ENCODE measurements at places on chromosomes 4 and X.

GRCh38 chr4:106183551-106183950, 132.5 kb downstream of the TBCK start:
- no peak for DNase-seq

GRCh38 chr4:763191-763810, 57.7 kb downstream of the PCGF3 start:
- no peak for DNase-seq

GRCh38 chr4:113869743-113870375, 108.3 kb upstream of the CAMK2D start:
- DNase-seq = no peak

- DNase-seq = no peak
Measured at GRCh38 chr4:171857302-171858012, 44.3 kb downstream of the GALNTL6 start.

DNA sequence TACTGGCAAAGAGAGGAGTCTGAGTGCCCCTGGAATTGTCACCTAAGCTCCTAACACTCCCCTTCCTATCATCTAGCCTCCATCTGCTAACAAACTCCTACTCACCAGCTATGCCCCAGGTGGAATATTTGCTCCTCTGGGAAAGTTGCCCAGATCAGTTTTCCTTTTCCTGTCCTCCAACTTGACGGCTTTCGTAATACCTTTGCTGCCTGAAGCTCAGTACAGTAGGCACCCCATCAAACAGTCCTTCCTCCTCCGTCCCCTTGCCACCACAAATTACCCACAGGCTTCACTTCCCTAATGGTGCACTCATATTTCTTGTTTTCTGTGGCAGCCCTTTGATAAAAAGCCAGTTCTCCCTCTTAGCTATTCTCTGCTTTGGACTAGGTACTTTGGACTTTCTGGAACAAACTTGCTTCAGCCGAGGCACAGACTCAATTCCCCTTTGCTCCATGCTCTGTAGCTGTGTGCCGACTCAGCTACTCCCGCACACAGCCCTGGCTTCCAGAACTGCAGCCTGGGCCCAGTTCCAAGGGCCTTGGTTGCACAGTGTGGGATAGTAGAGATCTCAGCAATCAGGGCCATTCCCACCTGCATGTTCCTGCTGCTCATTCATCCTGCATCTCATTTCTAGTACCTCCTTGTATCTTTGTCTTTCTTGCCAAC, 605.1 kb downstream of the BCOR start:
- DNase-seq = no peak

GRCh38 chr4:184664445-184665210, 15.1 kb downstream of the PRIMPOL start:
- DNase-seq = no peak

DNA sequence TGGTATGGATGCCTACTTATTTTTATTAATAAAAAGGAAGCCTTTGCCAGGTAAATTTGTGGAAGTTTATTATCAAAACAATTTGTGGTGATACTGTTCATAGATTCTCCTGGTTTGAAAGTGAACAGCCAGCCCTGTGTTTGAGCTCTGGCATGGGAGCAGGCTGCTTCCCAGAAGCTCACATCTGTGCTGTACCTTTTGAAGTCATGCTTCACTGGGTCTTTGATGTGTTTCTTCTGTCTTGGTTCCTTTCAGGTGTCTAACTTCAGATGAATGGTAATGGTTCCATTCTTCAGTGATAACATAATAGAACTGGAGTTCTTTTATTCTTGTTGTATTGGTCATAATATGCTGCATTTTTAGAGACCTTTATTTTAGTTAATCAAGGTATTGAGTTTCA, 85.5 kb downstream of the BMPR1B start:
- DNase-seq = no peak

DNA sequence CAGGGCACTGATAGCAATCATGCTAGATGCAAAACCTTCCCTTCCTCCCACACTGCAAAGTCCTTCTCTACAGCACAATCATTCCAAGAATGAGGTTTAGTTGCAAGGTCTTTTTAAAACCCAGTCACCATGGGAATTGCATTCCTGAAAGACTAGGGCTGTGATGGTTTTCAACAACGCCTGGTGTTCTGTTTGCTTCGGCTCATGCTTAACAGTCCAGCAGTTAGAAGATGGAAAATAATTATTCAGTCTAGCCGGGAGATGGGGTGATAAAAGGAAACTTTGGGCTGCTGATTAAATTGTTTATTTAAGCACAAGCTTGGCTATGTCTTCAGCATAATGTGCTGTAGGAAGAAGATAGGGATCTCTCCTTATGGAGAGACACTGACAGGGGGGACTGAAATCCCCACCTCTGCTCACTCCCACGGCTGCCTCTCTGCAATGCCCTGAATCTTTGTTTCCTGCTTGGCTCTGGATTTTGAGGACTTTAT, 211.4 kb downstream of the MID1IP1 start:
- no peak for DNase-seq

- no peak for DNase-seq
Measured at GRCh38 chr4:189659287-189659686, 281.4 kb upstream of the FRG1 start.

DNA sequence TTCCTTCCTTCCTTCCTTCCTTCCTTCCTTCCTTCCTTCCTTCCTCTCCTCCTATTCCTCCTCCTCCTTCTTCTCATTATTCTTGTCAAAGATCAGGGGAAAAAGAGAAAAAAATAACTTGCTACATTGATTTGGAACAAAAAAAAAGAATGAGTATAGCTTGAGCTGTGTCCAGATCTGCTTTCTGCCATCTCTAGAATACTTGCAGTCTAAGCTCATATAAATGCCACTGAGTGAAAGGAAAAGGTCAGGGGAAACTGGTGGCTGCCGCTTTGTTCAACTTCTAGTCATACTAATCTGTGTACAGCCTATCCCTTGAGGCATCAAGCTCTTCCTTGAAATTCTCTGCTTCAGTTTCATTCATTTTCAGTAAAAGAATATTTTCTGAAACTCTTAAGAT, 28.3 kb upstream of the EPHA5 start:
- DNase-seq = no peak

DNA sequence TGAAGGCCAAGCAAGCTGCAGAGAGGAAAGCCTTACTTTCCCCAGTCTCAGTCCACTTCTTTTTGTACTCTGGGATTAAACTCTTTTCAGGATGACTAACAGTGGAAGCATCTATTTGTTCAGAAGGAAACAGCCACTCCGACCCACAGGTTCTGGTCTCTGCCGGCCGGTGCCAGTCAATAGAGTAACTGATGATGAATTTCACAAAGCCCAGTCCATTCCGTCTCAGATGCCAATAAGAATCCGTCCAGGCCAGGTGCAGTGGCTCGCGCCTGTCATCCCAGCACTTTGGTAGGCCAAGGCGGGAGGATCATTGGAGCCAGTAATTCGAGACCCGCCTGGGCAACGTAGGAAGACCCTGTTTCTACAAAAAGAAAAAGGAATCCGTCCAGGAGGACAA, 58.5 kb upstream of the HELT start:
- DNase-seq = no peak

DNA sequence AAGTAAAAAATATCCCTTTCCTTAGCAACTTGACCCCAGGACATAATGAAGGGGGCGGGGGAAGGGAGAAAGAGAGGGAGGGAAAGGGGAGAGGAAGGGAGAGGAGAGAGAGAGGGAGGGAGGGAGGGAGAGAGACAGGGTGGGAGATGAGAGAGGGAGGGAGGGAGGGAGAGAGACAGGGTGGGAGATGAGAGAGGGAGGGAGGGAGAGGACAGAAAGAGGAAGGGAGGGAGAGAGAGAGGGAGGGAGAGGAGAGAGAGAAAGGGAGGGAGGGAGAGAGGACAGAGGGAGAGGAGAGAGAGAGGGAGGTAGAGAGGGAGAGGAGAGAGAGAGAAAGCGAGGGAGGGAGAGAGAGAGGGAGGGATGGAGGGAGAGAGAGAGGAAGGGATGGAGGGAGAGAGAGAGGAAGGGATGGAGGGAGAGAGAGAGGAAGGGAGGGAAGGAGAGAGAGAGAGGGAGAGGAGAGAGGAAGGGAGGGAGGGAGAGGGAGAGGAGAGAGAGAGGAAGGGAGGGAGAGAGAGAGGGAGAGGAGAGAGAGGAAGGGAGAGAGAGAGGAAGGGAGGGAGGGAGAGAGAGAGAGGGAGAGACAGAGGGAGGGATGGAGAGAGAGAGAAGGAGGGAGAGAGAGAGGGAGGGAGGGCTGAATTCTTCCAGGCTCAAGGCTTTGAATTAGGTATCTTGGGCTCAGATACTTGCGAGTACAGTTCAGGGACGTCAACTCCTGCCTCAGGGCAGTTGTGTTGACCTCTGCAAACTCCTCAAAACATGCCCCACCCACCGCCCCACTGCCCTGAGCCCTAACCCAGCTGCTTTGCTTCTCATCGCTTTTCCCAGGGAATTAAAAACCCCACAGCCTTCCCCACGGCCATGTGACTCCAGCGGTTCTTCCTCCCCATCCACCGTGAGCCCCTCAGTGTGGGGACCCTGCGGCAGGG, 40.0 kb upstream of the ADRA2C start:
- DNase-seq = no peak

GRCh38 chr4:75549019-75549418, 6.8 kb upstream of the ODAPH start:
- DNase-seq = no peak

DNA sequence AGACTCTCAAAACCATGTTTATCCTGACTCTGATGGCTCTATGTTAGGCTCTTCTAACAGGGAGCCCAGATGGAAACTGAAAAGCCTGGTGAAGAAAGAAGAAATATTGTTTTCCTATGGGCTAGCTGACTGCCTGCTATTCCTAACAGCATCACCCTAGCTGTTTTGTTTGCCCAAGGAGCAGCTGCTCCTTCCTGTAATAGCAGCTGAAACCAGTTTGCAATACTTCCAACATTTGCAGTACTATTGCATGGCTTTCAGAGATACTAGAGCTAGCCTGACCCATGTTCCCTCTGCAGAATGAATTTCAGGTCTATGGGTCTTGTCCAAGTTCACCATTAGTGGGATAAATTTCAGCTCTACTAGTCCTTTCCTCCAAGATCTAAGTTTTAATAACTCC, 495.2 kb downstream of the INPP4B start:
- DNase-seq = no peak

DNA sequence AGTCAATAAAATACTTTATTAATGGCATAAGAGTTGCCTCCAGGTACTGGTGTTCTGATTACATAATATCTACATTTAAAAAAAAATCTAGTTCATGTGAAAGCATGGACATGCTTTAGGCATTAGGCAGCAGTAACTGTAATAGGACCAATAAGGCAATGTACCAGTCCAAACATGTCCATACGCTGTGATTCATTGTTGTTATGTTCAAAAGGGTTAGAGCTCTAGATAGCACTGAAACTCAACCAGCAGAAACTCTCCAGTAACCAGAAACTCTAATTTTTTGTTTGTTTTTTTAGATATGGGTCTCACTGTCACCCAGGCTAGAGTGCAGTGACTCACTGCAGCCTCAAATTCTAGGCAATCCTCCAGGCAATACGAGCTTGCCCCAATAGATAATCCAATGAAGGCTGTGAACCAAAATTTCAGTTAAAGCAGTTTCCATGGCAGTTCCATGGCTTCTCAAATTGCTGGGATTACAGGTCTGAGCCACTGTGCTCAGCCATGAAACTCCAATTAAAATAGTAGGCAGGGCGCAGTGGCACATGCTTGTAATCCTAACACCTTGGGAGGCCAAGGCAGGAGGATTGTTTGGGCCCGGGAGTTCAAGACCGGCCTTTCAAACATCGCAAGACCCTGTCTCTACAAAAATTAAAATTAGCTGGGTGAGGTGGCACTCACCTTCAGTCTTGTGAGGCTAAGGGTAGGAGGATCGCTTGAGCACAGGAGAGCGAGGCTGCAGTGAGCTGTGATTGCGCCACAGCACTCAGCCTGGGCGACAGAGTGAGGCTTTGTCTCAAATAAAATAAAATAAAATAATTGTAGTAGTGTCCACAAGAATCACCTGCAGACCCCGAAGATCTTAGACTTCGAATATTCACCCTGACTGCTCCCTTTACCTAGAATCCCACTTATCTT, 36.3 kb downstream of the MGARP start:
- DNase-seq = no peak

DNA sequence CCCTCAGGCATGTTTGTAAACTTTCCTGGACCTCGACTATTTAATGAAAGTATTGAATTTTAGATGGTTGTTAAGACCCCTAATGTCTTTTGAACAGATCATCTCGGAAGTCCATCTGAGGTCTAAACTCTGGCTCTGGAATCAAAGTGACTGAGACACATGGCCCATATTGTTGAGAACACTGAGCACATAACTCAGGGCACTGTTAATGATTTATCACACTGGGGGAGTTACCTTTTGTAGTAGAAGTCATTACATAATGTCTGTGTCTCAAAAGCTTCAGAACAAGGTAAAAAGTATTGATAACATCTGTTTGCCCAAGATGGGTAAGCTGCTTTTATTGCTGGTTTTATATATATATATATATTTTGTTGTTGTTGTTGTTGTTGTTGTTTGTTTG, 103.4 kb upstream of the HS3ST1 start:
- peak; percentile 59 for DNase-seq

DNA sequence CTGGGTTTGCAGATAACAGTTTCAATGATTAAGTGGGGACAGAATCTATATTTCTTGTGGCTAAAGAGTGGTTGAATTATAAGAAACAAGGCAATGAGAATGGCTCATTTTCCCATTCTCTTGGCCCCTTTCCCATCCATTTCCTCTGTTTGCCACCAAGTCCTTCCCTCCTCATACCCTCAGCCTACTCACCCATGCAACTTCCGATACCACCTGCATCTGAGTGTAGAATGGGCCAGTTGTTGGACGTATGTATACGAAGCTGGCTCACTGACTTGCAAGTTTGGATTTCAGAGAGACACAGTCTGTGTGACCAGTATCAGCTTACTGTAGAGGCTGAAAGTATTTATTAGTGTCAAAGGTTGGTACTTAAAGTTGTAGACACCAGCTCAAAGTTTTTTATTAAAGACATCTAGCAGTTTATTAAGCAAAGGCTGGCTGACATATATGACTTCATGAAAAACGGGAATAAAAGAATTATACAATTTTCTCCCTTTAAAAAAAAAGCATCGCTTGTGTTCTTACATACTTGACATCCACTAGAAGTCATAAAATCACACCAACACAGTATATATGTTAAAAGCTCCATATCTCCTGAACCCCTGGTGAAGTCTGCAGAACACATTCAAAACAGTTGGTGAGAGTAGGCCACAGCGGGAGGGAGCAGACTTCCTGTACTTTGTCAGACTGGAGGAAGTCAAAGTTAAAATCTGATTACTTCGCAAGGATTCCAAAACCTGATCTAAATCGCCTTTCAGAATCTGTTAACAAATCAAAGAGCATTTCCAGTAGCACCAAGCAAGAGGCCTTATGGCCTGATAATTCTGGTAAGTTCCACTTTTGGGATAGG, 22.4 kb upstream of the STIM2 start:
- DNase-seq = no peak

DNA sequence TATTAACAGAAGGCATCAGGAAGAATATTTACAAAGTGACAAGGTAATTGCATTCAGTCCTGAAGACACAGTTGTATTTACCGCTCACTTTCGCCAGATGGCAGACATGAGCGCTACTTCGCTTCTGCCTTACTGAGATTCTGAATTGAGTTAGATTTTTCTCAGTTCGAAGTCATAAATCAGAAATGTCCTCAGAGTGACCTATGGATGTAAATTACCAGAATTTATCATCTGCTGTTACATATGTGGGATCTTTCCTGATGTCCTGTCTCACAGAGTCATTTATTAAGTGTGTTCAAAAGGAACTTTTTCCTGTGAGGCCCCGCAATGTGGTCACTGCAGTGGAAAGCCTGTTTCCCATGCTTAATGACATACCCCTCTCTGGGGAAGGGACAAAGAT, 97.3 kb upstream of the DCLK2 start:
- DNase-seq = peak; percentile 23
